ENCODE measurements at places on chromosomes 2 and 18.
A peak's percentile ranks its signal among the peaks of the same experiment; 100 is the strongest.

DNA sequence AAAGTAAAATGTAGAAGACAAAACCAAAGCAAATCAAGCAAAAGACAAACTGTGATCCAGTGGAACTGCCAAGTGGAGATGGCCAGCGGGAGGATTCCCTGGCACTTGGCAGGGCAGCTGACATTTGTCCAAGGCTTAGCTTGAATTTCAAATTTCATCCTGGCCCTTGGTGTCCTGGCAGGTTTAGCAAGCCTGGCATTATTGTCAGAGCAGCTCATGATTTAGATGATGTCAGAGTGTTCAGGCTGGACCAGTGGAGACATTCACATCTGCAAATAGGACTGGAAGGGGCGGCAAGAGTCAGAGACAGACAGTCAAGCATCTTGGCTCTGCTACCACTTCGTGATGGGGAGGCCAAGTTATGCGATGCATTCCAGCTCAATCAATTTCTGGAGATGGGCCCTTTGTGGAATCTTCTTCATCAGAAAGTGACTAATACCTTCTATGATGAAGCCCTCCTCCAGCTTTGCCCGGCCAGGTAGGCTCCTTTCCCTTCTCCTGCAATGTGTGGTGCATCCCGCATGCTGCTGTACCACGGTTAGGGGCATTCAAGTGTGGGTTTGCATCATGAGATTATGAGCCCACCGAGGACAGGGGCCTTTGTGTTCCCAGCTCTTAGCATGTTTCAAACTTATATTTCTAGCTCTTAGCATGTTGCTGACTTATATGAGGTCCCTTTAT lies 199.7 kb downstream of the ANKRD30B start:
- H3K27me3 ChIP-seq, result no peaks in the 10 kb centered on the region
- H3K36me3 ChIP-seq, result no peaks in the 10 kb centered on the region
- no peak overlapping the region for H3K4me3 ChIP-seq
- no peak for DNase-seq
- H3K4me1 ChIP-seq, result no peaks in the 10 kb centered on the region

DNA sequence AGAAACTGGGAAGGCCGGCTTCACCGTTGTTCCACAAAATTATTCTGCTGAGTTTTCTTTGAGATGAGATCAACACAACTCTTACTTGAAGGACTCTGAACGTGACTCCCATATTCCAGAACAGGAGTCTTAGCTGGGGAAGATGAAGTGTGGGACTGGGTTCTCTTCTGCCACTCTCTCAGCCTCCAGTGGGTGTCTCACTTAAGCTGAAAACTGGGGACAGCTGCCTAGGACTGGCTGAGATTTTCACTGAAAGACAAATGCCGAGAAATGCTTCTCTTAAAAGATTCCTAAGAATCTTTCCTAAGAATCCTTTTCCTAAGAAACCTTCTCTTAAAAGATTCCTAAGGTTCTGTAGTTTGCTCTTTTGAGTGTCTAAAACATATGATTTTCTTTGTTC lies 156.6 kb upstream of the LHCGR start:
- no peaks in the 10 kb centered on the region for H3K36me3 ChIP-seq
- peak; percentile 4 for DNase-seq
- H3K4me1 ChIP-seq, result no peaks in the 10 kb centered on the region
- no peak overlapping the region for H3K27ac ChIP-seq
- H3K27me3 ChIP-seq, result no peaks in the 10 kb centered on the region

DNA sequence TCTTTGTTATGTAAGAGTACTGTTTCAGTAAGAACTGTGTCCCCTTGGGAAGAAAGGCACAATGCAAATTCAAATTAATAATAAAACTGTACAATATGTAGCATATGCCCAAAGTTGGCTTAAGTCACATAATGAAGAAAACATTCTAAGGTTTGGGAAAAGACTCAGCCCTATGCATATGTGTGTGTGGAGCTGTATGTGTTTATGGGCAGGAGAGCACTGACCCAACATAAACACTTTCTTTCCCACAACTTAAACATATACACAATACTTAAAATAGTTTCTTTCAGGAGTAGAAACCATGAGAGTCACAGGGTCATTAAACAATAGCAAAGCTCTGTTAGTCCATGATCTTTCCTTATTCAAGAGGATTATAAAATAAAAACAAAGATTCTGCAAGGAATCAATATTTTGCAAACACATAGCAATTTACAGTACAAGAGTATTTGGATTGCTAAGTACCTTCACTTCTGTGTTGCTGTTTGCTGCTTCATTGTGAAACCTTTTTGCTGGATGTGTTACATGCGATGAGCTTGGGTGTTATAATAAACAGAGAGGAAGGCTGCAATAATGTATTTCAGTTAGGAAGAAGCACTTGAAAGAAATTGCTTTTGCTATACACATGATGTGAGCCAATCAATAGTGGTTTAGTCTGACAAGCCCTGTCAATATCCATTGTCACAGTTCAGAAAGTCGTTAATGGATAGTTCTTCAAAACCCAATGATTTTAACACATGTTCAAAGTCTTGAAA lies 347.3 kb downstream of the ARHGAP15 start:
- H3K4me3 ChIP-seq, result no peak overlapping the region
- H3K27me3 ChIP-seq, result no peaks in the 10 kb centered on the region
- no peak for DNase-seq
- H3K4me1 ChIP-seq, result peaks cover 66% of the 10 kb centered on the region

GRCh38 chr2:51263951-51264350 lies 232.0 kb upstream of the NRXN1 start:
- DNase-seq, result no peak
- no peak overlapping the region for H3K4me3 ChIP-seq
- H3K36me3 ChIP-seq, result no peaks in the 10 kb centered on the region
- H3K4me1 ChIP-seq, result no peaks in the 10 kb centered on the region

- H3K36me3 ChIP-seq, result no peaks in the 10 kb centered on the region
- no peak for DNase-seq
- no peaks in the 10 kb centered on the region for H3K27me3 ChIP-seq
Measured at GRCh38 chr2:5464657-5465056, 227.5 kb upstream of the SOX11 start.

DNA sequence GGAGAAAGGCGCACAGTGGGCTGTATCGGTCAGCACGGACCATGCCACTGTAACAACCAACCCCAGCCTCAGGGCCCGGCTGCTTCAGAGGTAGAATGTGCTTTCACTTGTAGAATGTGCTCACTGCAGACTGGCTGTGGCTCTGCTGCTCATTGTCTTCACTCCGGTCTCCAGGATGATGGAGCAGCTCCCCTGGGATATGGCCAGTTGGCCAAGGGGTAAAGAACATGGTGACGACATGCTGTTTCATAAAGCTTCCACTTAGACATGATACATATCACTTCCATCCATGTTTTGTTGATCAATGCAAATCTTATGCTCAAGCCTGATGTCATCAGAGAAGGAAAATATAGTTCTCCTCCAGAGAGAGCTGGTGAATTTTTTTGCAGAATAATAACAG lies 127.7 kb downstream of the SMAD2 start:
- DNase-seq, result no peak
- H3K4me1 ChIP-seq, result no peaks in the 10 kb centered on the region
- H3K27ac ChIP-seq, result no peak overlapping the region
- no peaks in the 10 kb centered on the region for H3K27me3 ChIP-seq
- H3K4me3 ChIP-seq, result no peak overlapping the region
- no peaks in the 10 kb centered on the region for H3K36me3 ChIP-seq

DNA sequence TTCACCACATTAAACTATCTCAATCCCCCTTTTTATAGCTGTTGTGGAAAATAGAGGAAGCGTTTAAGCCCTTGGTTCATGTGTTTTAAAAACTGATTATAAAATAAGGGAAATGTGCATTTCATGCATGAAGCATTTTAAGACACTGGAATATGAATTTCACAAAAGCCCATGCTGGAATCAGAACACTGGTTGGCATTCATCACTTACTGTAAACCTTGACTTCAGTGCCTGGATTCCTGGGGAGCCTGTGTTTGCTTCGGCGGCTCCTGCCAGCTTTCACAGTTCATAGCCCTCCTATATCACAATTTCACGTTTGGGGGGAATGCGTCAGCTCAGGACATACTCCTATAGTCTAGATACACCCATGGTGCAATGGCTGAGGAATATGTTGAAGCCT lies 336.9 kb downstream of the INSIG2 start:
- no peaks in the 10 kb centered on the region for H3K36me3 ChIP-seq
- no peak overlapping the region for H3K4me3 ChIP-seq
- no peak overlapping the region for H3K27ac ChIP-seq
- H3K4me1 ChIP-seq, result no peaks in the 10 kb centered on the region
- DNase-seq, result no peak

DNA sequence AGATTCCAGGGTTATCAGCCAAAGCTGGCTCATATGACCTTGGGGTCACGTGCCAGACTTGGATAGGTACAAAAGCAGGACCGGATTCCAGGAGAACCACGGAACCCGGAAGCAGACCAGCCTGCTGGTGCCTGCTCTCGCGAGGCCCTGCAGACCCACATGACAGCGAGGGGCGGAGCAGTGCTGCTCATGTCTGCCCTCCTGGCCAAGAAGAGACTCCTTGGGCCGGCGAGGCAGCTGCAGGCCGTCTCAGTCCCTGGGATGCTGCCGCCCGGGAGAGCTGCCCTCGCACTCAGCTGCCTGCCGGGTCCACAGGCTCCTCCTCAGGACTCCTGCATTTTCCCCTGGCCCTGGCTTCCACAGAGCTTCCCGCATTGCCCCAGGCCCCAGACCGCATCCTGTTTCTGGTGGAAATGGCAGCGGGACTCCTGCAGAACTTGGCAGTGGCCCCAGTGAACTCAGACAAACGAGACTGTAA lies 739.5 kb downstream of the SOCS6 start:
- no peaks in the 10 kb centered on the region for H3K27me3 ChIP-seq
- DNase-seq, result no peak
- H3K36me3 ChIP-seq, result no peaks in the 10 kb centered on the region
- H3K4me3 ChIP-seq, result no peak overlapping the region
- no peak overlapping the region for H3K27ac ChIP-seq

- H3K4me1 ChIP-seq, result no peaks in the 10 kb centered on the region
- H3K4me3 ChIP-seq, result no peak overlapping the region
- peak; percentile 16 for DNase-seq
Measured at GRCh38 chr2:188381614-188382013, 89.9 kb downstream of the GULP1 start.

DNA sequence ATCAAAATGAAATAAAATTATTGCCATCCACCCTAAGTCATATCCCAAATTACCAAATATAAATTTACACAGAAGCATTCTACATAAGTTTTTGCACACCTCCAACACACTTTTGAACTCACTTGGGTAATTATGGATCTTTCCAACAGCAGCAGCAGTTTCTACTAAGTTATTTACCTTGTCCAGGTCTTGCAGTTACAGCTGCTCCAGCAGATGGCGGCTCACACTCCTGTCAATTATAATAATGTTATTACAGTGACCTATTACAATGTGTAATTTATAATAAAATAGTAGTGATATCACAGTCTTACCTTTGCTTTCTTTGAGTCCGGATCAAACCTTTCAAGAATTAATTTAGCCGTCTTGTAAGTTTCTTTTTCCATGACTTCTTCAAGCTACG lies 37.9 kb downstream of the LNPK start:
- no peak overlapping the region for H3K27ac ChIP-seq
- no peak for DNase-seq
- no peak overlapping the region for H3K4me3 ChIP-seq

DNA sequence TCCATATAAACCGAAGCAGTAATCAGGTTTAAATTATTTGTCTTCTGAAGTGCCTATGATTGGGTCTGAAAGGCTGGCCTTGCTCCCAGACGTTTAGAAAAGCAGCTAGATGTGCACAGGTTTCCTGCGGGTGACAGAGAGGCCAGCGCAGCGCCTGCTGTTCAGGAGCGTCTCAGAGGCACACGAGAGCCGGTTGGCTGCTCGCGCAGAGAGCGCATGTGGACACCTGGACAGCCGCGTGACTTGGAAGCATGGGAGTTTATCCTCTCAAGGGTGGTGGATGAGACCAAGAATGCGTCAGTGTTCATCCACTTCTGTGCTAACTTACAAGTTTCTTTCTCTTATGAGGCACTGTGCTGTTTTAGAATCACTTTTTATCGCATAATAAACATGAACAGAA lies 303.7 kb downstream of the PTGR3 start:
- no peak overlapping the region for H3K4me3 ChIP-seq
- H3K4me1 ChIP-seq, result no peaks in the 10 kb centered on the region
- H3K27me3 ChIP-seq, result no peaks in the 10 kb centered on the region
- H3K36me3 ChIP-seq, result no peaks in the 10 kb centered on the region

- H3K36me3 ChIP-seq, result no peaks in the 10 kb centered on the region
- H3K27me3 ChIP-seq, result peaks cover 97% of the 10 kb centered on the region
- DNase-seq, result no peak
Measured at GRCh38 chr2:176150584-176151441, 537 bp upstream of the HOXD4 start.

DNA sequence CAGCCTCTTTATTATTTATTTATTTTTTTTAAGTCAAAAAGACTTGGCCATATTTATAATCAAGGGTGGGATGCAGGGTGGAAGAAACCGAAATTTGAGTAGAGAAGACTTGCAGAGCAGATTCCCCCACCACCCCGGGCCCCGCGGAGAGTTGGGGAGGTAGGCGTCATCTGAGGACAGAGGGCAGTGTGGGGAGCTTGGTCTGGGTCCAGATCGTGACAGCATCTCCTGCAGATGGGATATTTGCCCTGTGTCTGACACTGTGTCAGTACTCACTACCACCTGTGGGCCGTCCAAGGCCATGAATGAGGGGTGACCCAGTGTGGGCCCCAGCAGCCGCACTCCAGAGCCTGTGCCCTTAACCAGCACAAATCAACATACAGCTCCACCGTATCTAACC lies 10.5 kb upstream of the PRELID3A start:
- no peaks in the 10 kb centered on the region for H3K27me3 ChIP-seq
- H3K27ac ChIP-seq, result no peak overlapping the region
- no peak overlapping the region for H3K4me3 ChIP-seq
- no peaks in the 10 kb centered on the region for H3K4me1 ChIP-seq
